ENCODE measurements at places on chromosomes 1 and 21.

DNA sequence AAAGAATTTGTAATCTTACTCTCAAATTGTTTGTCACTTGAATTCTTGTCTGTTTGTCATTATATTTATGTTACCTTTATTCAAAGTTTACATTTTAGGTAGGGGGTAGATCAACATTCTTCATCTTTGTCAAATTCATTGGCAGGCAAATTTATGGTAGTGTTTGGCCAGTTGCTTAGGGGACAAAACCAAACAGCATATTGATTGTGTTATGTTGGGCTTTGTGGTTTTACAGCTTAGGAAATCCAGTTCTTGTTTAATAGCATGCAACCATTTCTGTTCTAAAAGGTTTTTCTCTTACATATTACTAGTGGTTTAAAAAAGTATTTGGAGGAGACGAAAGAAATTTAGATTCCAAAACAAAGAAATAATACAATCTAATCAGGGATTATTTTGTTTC, 91.4 kb downstream of the HMCN1 start:
- DNase-seq, result no peak

- DNase-seq, result peak; percentile 27
Observed at GRCh38 chr1:17119773-17120480, 676 bp upstream of the PADI2 start.

- DNase-seq, result no peak
Observed at GRCh38 chr21:44730028-44730395, 18.6 kb upstream of the TSPEAR start.

DNA sequence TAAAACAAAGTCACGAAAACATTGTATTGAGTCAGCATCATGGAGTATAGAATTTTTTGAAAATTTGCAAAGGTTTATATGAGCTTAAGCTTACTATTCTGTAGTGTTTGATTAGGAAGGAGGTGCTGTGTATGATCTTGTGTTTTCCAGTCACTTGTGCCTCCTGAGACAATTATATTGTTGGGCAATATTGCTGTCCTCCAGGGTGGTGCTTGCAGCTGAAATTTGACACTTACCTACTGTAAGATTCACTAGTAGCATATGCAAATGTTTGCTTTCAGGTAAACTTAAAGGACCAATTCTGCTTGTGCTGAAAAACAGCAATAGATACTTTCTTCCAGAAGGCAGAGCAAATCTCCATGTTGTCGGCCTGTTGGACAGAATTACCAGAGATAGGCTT, 268.0 kb downstream of the TGFB2 start:
- no peak for DNase-seq

DNA sequence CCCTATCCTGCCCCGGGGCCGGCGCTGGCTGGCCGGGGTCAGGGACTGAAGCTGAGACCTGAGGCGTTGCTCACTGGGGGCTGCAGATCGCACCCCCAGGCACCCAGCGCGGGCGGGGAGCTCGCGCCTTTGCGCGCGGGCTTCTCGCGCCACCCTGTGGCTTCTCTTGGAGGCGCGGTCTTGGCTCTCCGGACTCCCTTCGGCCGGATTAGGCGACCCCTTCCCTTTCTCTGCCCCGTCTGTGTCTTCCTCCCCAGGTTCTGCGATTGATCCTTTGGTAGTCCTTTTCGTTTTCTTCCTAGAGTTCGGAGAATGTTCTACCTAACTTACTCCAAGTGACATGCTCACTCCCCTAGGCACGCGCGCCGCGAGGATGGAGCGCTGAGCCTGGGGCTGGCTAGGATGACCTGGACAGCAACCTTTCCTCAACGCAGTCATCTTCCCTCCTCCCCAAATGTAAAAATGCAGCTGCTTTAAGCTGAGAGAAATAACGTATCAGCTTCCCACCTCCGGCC, 495 bp upstream of the NTRK1 start:
- peak; percentile 78 for DNase-seq

- no peak for DNase-seq
Observed at GRCh38 chr21:27827972-27828371, 861.1 kb upstream of the ADAMTS5 start.

GRCh38 chr1:95230768-95231191, 3.2 kb upstream of the RWDD3 start:
- no peak for DNase-seq

GRCh38 chr21:19320291-19320690, 916.7 kb upstream of the TMPRSS15 start:
- DNase-seq, result no peak

DNA sequence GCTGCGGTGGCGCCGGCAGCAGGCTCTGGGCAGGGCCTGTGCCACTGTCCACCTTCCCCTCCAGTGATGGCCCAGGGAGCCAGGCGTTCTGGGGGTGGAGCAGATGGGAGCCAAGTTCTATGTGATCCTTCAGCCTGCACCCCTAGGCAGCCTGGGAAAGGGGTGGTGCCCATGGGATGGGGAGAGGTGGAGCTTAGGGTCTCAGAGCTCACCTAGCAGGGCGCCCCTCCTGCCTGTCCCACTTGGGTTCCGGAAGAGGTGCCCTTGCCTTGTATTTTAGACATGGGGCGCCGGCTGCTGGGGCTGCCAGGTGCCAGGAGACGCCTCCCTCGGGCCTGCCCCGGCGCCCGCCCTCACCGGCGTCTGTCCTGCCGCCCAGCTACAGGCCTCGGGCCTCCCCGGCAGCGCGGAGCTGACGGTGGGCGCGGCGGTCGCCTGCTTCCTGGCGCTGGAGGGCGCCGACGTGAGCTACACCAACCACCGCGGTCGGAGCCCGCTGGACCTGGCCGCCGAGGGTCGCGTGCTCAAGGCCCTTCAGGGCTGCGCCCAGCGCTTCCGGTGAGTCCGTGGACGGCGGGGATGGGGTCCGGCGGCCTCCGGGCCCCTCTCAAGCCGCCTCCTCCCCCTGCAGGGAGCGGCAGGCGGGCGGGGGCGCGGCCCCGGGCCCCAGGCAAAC, 3.1 kb upstream of the MMP23B start:
- DNase-seq, result no peak

DNA sequence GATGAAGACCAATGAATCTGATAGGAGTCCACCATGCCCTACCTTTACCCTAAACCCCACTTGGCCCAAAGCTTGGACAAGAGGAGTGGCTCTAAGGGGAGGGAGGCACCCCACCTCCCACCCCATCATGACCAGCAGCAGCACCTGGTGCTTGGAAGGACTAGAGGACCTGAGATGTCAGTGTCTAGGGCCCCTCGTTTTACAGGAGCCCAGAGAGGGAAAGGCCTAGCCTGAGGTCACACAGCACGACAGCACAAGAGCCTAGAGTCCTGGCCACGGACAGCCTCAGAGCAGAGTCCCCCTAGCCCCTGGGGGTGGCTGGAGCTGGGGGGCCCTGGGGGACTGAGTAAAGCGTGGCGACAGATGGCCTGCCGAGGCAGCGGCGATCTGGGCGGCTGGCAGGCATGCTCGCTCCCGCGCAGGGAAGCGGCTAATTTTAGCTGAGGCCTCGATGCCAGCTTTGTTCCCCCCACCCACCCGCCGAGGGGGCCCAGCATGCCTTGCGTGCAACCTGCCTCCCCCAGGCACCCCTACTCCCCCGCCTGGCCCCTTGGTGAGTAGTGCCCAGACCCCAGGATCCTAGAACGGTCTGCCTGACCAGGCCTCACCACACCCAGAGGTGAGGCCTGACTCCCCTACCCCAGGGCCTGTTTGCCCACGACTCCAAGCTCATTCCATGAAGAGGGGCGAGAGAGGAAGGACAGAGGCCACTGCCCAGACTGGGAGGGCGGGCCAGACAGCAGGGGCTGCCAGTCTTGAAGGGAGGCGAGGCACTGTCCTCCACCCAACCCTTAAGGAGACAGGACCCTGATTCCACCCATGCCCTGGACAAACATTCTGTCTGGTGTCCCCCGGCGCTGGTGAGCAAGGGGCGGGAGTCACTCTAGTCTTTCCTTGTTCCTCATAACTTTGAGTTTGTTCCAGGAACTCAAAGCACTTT, 39.0 kb downstream of the AHDC1 start:
- DNase-seq, result no peak
